ENCODE measurements at places on chromosomes 11 and 22. TPM values are rescaled to one million over a fixed set of nuclear protein-coding genes. Genes with fewer than 3 reads are reported as not detected.

DNA sequence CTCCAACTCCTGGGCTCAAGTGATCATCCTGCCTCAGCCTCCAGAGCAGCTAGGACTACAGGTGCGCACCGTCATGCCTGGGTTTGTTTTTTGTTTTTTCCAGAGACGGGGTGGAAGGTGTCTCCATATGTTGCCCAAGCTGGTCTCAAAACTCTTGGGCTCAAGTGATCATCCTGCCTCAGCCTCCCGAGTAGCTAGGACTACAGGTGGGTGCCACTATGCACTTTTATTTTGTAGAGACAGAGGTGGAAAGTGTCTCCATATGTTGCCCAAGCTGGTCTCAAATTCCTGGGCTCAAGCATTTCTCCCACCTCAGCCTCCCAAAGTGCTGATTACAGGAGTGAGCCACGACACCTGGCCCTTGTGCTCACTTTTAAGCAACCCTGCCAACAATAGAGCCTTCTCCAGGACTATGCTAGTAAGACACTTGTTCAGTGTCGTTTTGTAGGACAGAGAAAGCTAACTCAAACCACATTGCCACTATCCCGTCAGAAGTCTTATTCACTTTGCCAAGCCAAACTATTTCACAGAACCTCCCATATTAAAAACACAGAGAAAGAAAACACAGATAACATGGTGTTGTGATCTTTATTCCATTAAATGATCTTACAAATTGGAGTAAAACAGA lies 9.4 kb upstream of the PLAAT3 start:
- H3K36me3 ChIP-seq, result no peaks in the 10 kb centered on the region
- H3K4me3 ChIP-seq, result no peak overlapping the region
- H3K27ac ChIP-seq, result no peak overlapping the region

PRSS23 gene
- total RNA-seq, result 109 TPM

DNA sequence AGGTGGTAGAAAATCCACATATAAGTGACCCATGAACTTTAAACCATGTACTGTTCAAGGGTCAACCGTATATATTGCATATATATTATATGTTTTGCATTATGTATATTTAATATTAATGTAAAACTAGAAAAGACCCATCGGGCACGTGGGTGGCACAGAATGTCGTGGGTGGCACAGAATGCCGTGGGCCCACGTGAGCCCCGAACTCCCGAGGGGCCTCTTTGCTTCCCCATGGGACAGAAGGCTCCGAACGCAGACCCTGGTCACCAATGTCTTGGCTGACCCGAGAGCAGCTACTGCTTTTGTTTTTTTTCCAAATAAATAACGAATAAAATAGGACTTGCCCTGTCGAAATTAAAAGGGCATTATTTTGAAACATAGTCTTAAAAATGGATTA lies 415.4 kb downstream of the BRD1 start:
- H3K4me1 ChIP-seq, result no peaks in the 10 kb centered on the region
- H3K27ac ChIP-seq, result no peak overlapping the region
- H3K4me3 ChIP-seq, result no peak overlapping the region
- no peak for DNase-seq
- H3K36me3 ChIP-seq, result no peaks in the 10 kb centered on the region
- H3K27me3 ChIP-seq, result no peaks in the 10 kb centered on the region

TBC1D22A gene
- 21.1 TPM for total RNA-seq

CTSW gene
- 1.8 TPM for total RNA-seq

- no peak overlapping the region for H3K27ac ChIP-seq
- DNase-seq, result peak; percentile 30
- no peaks in the 10 kb centered on the region for H3K36me3 ChIP-seq
- H3K27me3 ChIP-seq, result no peaks in the 10 kb centered on the region
These were observed 56.5 kb upstream of the SHISAL1 start for GRCh38 chr22:44369293-44369661.

LRRC74B gene
- not detected for total RNA-seq

DNA sequence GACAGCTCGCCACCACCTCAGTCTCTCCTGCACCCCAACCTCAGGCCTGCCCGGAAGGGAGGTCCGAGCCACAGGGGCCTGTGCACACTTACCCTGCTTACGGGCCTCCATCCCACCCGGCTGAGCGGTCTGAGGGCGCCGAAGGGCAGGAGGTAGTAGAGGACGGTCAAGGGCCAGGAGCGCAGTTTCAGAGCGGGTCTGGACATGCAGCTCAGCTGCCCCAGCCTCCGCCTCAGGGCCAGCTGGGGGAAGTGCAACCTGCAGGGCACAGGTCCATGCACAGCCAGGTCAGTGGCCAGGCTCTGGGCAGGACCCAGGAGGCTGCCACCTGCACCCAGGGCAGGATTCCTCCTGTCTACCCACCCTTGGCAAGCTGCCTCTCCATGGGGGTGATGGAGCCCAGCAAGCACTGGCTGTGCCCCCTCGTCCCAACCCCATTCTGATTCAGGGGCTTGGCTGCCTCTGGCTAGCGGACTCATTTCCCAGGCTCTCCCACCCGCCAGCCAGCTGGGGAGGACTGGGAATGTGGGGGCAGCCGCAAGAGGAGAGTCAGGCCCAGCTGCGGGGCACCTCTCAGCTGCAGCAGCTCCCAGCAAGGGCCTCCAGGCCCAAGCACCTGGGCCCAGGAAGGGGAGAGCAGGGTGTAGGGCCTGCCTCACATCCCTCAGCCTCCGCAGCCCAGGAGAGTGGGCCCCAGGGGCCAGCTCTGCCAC lies 38.3 kb downstream of the PISD start:
- H3K4me3 ChIP-seq, result no peak overlapping the region
- H3K36me3 ChIP-seq, result peaks cover 8% of the 10 kb centered on the region
- H3K27me3 ChIP-seq, result no peaks in the 10 kb centered on the region
- no peak overlapping the region for H3K27ac ChIP-seq
- DNase-seq, result no peak

DNA sequence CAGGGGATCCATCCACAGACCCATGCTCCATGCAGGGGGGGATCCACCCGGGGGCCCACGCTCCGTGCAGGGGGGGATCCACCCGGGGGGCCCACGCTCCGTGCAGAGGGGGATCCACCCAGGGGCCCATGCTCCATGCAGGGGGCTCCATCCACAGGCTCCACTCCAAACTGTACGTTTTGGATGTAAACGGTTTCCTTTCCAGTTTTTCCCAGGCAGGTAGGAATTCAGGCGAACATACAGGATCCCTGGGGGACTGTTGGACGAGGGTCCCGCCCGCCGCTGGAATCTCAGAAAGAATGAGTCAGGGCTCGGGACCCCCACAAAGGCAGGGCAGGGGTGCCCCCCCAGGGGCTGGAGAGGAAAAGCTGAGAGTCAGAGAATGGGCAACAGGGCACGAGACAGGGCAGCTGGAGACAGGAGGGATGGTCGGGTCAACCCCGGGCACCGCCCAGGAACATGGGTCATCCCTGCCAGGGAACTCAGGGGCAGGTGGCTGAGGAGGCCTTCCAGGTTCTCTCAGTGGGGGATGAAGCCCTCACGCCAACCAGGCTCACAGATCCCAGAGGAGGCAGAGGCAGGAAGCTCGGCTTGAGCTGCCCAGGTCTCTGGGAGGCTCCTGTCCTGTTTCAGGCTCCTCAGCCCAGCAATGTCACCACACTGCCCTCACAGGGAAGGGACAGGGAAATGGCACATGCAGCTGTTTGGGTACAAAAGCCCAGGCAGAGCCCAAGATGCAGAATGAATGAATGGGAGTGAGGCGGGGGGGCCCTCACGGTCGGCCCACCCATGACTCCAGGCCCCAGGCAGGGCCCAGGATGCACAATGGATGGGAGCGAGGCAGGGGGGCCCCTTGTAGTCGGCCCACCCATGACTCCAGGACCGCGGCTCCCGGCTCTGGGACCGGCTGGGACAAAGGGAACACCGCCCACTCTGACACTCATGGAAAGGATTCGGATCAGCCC lies 200.2 kb downstream of the BRD1 start:
- H3K27ac ChIP-seq, result no peak overlapping the region

DNA sequence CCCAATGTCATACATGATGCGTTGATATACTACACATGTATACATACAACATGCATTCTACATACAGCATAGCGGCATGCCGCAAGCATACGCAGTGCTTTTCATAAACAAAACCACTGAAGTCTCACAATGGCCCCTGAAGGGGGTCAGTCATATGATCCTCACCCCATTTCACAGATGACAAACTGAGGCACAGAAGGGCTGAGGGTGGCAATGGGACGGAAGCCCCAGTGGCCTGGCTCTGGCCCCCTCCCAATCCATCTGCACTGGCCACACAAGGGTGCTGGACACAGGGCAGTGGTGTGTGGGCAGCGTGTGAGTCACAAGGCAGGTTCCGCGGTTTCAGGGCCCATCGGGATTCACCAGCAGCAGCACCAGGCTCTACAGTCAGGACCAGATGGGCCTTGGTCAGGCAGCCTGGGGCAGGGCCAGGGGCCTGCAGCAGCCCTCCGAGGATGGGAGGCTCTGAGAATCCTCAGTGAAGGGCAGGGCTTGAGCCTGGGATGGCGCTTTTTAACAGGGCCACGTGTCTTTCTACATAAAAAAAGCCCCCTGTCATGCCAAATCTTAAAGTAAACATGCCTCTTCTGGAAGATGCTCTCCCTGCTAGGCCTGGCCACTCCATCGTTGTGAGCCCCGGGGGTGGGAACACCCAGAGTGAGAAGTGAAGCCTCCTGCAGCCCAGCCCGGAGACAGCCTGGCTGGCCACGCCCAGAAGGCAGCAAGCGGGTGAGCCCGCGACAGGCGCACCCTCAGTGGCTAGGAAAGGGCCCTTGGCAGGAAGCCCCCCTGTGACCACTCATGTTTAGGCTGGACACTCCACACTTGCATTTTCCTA lies 206.5 kb downstream of the CTTN start:
- no peaks in the 10 kb centered on the region for H3K36me3 ChIP-seq
- H3K4me3 ChIP-seq, result no peak overlapping the region
- H3K27ac ChIP-seq, result no peak overlapping the region
- H3K4me1 ChIP-seq, result no peaks in the 10 kb centered on the region

TCN2 gene
- 30.8 TPM for total RNA-seq

DNA sequence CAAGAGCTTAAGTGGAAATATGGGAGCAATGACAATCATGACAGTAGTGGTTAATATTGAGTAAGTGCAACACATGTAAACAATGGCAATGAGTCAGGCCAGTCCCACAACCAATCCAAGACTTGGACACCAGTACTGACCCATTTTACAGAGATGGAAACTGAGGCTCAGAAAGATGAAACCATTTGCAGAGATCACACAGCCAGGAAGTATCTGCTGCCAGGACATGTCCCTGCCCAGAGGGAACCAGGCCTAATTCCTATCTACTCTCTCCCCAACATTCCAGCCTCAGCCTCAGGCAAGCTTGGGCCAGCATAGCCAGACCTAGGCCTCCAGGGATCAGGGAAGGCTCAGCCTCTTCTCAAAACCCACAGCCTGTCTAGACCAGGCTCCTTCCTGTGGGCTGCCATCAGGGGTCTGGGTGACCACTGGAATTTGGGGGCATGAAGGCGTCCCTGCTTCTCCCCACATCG lies 395.1 kb downstream of the MN1 start:
- H3K36me3 ChIP-seq, result no peaks in the 10 kb centered on the region
- H3K4me3 ChIP-seq, result no peak overlapping the region
- H3K4me1 ChIP-seq, result no peaks in the 10 kb centered on the region
- H3K27me3 ChIP-seq, result no peaks in the 10 kb centered on the region

- H3K36me3 ChIP-seq, result no peaks in the 10 kb centered on the region
These were observed 147.4 kb downstream of the BBOX1 start for GRCh38 chr11:27187848-27188621.

GRCh38 chr11:7020183-7020917 lies at the start of the genes NLRP14 and ZNF214:
TSS of gene NLRP14 (plus strand) at chr11:7020479. CDS start at chr11:7038587, 18,108 bp downstream.
TSS of gene ZNF214 (minus strand) at chr11:7020346. CDS start at chr11:7002835, 17,511 bp downstream.
- no peaks in the 10 kb centered on the region for H3K36me3 ChIP-seq
- DNase-seq, result peak; percentile 94

DNA sequence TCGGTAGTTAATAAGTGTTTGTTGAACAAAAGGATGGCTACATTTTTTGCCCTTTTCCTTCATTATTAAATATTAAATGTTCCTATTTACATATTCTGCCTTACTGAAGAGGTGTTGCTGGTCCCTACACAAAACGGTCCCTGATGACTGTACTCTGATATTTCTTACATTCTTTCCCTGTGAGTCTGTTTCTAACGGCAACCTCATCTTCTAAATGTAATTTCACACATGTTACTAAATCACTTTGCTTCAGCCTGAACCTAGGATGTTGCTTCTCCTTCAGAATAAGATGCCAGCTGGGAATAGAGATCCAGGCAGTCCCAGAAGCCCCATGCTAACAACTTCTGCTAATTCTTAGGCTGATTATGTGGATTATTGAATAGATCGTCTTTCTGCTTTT lies 50.3 kb downstream of the SPON1 start:
- no peak overlapping the region for H3K27ac ChIP-seq
- no peaks in the 10 kb centered on the region for H3K27me3 ChIP-seq
- H3K4me1 ChIP-seq, result peaks cover 9% of the 10 kb centered on the region
- H3K4me3 ChIP-seq, result no peak overlapping the region

MPZL3 gene
- total RNA-seq, result 1.6 TPM

TSSK2 gene
- not detected for total RNA-seq

ESAM gene
- total RNA-seq, result 95.1 TPM

DNA sequence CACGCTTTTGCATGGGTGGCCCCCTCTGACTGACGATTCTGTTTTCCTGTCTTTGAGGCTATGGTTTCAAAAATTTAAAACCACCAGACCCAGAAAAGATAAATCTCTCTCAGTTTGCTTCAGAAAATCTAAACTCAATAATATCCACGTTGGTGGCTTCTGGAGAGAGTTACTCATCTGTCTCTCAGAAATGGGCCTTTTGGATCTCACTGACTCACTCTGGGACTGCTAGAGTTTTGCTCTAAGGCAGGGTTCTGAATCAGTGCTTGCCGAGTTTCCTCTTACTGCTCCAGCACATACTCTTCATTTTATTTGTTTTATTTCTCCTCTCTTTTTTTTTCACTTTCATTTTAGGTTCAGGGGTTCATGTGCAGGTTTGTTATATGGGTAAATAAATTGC lies 305.7 kb downstream of the BLID start:
- H3K4me1 ChIP-seq, result no peaks in the 10 kb centered on the region
- H3K4me3 ChIP-seq, result no peak overlapping the region
- no peaks in the 10 kb centered on the region for H3K36me3 ChIP-seq

CHKA gene
- total RNA-seq, result 19.9 TPM

KDM4D gene
- 0.75 TPM for total RNA-seq

GRCh38 chr11:62148271-62148980 lies 24.6 kb downstream of the INCENP start:
- H3K27me3 ChIP-seq, result no peaks in the 10 kb centered on the region
- no peak overlapping the region for H3K27ac ChIP-seq
- H3K4me1 ChIP-seq, result no peaks in the 10 kb centered on the region

GRCh38 chr11:93652161-93652597 lies 9.3 kb upstream of the CEP295 start:
- H3K36me3 ChIP-seq, result no peaks in the 10 kb centered on the region
- H3K4me1 ChIP-seq, result no peaks in the 10 kb centered on the region
- no peak overlapping the region for H3K27ac ChIP-seq
- H3K27me3 ChIP-seq, result no peaks in the 10 kb centered on the region
- H3K4me3 ChIP-seq, result no peak overlapping the region
- DNase-seq, result no peak

DNA sequence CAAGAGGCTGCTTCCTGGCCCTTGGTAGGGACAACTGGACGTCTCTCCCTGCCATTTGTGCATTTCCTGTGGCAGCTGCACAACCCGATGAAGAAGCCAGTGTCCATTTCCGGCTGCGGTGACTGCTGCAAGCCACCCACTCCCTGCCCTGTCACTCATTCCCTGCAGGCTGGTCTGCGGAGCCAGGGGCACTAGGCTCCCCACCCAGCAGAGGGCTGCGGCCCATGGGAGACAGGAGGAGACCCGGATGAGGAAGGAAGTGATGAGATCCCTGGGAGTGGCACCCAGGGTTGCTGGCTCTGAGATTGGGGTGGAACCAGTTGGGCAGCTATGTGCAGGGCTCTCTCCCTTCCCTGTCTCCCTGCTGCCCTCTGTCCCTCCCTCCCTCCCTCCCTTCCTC lies 10.0 kb upstream of the MYRF start:
- no peaks in the 10 kb centered on the region for H3K27me3 ChIP-seq
- H3K4me3 ChIP-seq, result no peak overlapping the region
- H3K27ac ChIP-seq, result no peak overlapping the region
- H3K4me1 ChIP-seq, result no peaks in the 10 kb centered on the region

MYEOV gene
- not detected for total RNA-seq

All from aorta (tissue), 5 donors.